ENCODE measurements at places on chromosomes 5 and 9.

- no peak for DNase-seq
Observed at GRCh38 chr9:84754881-84755280, 85.4 kb downstream of the NTRK2 start.

GRCh38 chr5:176529741-176530141 lies 7.5 kb downstream of the RNF44 start:
- DNase-seq, result no peak

GRCh38 chr9:134040176-134040565 lies 14.9 kb downstream of the BRD3OS start:
- no peak for DNase-seq

GRCh38 chr9:22863106-22863505 lies 416.5 kb downstream of the DMRTA1 start:
- DNase-seq, result no peak

DNA sequence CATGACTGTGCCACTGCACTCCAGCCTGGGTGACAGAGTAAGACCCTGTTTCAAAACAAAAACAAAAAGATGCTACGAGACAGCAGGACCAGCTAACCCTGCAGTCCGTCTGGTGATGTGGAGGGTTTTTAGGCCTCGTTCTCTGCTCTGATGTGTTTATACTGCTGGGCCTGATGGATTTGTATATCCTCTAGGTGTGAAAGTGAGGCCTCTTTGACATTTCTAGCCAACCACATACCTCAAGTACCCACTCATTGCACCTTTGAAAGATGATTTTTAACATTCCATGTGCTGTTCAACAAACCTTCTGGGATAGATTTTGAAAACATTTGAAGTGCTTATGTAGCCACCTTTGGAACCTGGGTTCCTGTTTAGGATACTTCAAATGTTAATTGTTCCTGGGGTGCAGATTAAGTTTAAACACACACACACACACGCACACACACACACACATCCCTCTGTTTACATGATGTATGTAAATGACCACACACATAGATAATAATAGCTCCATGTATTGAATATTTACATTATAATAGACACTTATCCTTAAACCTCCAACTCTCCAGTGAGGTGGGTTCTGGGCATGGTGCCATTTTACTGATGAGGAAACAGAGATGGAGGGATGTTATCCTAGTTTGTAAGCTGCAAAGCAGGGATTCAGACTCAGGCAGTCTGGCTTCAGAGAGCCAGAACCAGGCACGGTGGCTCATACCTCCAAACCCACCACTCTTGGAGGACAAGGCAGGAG lies 48.8 kb upstream of the GOLPH3 start:
- DNase-seq, result no peak

DNA sequence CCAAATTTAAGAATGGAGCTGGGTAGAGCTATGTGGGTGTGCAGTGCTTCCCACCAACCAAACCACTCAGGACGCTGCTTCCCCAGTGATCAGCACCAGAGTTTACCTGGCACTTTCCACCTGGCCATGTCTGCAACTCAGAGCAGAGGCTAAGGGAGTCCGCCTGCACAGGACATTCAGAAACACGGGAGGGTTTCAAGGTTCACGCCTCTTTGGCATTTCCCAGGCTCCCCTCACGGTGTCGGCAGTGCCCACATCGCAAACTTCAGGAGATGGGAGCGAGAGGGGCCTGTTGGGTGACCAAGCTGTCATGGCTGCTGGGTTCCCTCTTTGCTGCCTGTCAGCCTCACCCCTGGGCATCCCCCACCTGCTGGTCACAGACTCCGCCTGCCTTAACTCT lies 161.5 kb downstream of the NXNL2 start:
- no peak for DNase-seq

DNA sequence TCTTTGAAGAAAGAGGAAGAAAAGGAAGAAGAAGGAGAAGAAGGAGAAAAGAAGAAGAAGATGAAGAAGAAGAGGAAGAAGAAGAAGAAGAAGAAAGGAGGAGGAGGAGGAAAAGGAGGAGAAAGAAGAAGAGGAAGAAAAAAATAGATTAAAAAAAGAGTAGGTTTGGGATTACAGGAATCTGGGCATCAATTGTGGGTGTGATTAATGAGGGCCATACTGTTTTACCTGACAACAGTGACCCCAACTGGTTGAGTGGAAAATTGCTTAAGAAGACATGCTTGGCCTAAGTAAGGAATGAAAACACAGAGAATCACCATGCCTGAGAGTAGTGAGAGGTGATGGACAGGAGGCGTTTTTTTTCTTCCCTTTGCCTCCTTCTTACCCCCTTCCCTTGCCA lies 114.6 kb downstream of the FAM170A start:
- DNase-seq, result no peak

- DNase-seq, result no peak
Observed at GRCh38 chr9:95058121-95058785, 259.3 kb downstream of the FANCC start.

- no peak for DNase-seq
Observed at GRCh38 chr9:14221558-14221957, 92.4 kb downstream of the NFIB start.

All from esophagus squamous epithelium (tissue), 5 donors.